CD4-positive, alpha-beta T cell treated with Interleukin-12 subunit alpha and Interleukin-12 subunit beta, for 1 hour (primary cell): ENCODE measurements at places on chromosomes 2 and 18.

DNA sequence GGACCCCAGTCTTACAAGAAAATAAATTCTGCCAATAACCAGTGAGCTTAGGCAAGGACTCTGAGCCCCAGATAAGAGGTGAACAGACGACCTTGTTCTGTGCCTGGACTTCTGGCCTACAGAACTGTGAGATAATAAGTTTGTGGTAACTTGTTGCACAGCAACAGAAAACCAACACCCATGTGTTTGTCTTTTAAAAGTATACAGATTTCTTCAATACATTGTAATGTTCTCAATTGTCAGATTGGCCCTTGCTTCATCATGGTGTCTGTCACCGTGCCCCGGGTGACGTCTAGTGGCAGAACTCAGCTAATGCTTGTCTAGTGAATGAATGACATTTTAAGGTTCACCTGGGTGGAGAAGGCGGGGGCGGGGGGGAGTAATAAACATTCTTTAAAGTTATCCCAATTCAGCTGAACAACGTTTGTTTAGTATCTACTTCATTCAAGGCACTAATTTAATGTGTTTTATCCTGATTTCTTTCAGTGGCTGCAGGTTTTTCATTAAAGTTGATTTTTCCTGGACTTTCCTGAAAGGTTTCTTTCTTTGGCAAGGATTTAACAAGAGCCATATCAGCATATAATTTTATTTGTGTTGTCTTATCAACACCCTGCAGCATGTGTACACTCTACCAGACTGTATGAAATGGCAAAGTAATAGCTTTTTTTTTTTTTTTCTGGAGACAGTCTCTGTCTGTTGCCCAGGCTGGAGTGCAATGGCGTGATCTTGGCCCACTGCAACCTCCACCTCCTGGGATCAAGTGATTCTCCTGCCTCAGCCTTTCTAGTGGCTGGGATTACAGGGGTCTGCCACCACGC, 123.8 kb upstream of the DLX2 start:
- DNase-seq, result peak; percentile 47

DNA sequence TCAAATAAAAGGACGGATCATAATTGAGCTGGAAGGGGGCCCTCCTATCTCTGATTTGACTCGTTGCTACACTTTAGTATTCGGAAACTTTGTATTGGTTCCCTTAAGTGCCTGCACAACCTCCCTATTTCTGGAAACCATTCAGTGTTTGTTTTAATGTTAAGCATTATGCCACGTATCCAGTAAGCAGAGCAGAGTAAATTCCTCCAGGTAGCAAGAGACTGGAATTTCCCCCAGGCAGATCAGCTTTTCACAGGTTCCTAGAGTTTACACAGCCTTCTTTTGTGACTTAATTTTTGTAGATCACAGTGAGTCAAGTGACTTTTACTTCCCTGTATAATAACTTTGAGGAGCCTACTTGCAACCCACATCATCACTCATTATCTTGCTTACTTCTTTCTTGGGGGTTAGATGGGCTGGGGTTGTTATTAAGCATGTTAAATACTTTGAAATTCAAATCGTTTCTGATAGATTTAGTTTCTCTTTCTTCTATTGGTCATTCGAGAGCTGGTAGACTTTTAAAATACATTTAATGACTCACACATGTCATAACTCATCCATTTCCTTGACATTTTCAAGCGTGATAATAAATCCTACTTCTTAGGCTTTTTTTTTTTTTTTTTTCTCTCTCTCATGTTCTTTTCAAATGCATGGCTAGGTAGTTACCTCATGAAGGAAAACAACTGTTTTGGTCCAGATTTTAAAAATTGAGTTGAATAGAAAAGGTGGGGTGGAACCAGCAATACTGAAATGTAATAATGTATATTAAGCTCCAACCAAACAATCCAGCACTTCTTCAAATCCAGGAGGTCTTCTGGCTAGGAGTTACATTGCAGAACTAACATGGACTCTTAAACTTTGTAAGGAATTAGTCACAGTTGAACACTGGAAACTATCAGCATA, 219.3 kb downstream of the NEDD4L start:
- no peak for DNase-seq

DNA sequence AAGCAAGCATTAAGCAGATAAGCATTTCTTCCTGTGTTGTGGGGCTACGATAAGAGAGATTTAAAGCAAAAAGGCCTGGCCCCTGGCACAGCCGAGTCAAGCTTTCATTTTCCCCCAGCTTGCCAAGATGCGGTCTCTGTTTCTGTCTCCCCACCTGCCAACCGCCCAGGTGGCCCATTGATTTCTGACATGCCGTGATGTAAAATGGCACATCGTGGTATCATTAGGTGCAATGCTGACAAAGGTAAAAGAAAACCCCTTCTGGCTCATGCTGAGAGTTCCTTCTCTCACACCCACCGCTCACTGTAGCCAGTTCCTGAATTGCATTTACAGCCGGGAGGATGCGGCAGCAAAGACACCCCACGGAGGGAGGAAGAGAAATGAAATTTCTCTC, 62.8 kb downstream of the BOD1L2 start:
- no peak for DNase-seq

DNA sequence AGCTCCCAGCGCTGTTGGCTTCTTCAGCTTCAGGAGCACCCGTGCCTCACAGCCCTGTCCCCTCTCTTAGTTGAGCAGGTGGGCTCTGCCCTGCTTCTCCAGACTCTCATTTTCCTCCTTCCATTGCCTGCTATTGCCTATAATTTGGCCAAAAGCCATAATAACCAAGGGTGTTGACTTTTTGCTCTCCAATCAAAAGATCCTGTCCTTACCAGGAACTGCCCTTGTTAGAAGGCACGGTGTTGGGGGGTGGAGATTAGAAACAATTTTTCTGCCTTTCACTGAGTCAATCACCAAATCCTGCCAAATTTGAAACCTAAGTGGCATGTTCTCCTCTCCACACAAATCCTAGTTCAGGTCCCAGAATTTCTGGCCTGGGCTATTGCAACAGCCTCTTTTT, 16.7 kb upstream of the PDIA6 start:
- no peak for DNase-seq

DNA sequence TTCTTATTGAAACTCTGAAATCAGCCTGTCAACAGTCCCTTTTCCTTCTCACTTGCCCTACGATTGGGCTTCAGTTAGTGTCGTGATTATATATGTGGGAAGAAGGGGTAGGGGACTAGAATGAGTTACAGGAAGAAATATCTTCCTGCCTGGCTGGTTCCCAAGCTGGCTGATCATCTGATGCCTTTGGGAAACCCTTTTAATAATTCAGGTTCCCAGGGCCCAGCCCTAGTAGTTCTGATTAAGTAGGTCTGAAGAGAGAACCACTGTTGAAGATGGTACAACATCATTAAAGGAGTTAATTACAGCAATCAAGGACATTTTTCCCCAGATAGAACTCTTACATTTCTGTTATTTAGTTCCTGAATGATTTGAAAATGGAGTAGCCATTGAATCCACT, 110.1 kb upstream of the EML6 start:
- no peak for DNase-seq
